HFFc6 (cell line): ENCODE measurements at places on chromosomes 3 and 15. TPM values are rescaled to one million over a fixed set of nuclear protein-coding genes. Genes with fewer than 3 reads are reported as not detected.

- DNase-seq, result no peak
Measured at GRCh38 chr3:71152892-71153265, 430.6 kb downstream of the FOXP1 start.

GRCh38 chr3:119319311-119319710, 25.1 kb downstream of the ARHGAP31 start:
- no peak for DNase-seq

GRCh38 chr15:79067969-79068368, 22.6 kb downstream of the RASGRF1 start:
- no peak for DNase-seq

- no peak for DNase-seq
Measured at GRCh38 chr3:21290557-21290956, 460.5 kb downstream of the ZNF385D start.

GRCh38 chr3:176293276-176293675, 904.0 kb downstream of the TBL1XR1 start:
- no peak for DNase-seq

The NLGN1 gene
- total RNA-seq, result 8.4 to 15.2 TPM (median 8.8 TPM) in 3 replicates

The SLC38A3 gene
- total RNA-seq, result not detected in 3 replicates

The TYRO3 gene
- total RNA-seq, result 14.0 to 24.5 TPM (median 18.7 TPM) in 3 replicates
